Mammary microvascular endothelial cell (primary cell): ENCODE measurements at places on chromosomes 6 and 20. TPM values are rescaled to one million over a fixed set of nuclear protein-coding genes. Genes with fewer than 3 reads are reported as not detected.

GUCA1A gene
- not detected in 2 replicates for total RNA-seq

GINM1 gene
- total RNA-seq, result 35.1 and 35.6 TPM in 2 replicates

CNR1 gene
- total RNA-seq, result 0.05 TPM in 1 of 2 replicates, not detected in the other

DACT2 gene
- not detected in 2 replicates for total RNA-seq

SSTR4 gene
- not detected in 2 replicates for total RNA-seq

FAM83D gene
- total RNA-seq, result 51.6 and 57.4 TPM in 2 replicates

HLA-DMA gene
- total RNA-seq, result 2.3 and 4.9 TPM in 2 replicates

NKX2-4 gene
- not detected in 2 replicates for total RNA-seq

AHCY gene
- 145 and 147 TPM in 2 replicates for total RNA-seq

C6orf120 gene
- 37.9 and 38.9 TPM in 2 replicates for total RNA-seq

RNF5 gene
- 68.7 and 75.7 TPM in 2 replicates for total RNA-seq

SAPCD1 gene
- 0.67 and 1.7 TPM in 2 replicates for total RNA-seq

MMP24 gene
- 0.07 and 0.44 TPM in 2 replicates for total RNA-seq

PLEKHG1 gene
- total RNA-seq, result 57.0 and 63.6 TPM in 2 replicates

SRSF12 gene
- total RNA-seq, result 0.10 and 0.13 TPM in 2 replicates
